AG08395 (cell line): ENCODE measurements at places on chromosomes 7 and 10.
A peak's percentile ranks its signal among the peaks of the same experiment; 100 is the strongest.

DNA sequence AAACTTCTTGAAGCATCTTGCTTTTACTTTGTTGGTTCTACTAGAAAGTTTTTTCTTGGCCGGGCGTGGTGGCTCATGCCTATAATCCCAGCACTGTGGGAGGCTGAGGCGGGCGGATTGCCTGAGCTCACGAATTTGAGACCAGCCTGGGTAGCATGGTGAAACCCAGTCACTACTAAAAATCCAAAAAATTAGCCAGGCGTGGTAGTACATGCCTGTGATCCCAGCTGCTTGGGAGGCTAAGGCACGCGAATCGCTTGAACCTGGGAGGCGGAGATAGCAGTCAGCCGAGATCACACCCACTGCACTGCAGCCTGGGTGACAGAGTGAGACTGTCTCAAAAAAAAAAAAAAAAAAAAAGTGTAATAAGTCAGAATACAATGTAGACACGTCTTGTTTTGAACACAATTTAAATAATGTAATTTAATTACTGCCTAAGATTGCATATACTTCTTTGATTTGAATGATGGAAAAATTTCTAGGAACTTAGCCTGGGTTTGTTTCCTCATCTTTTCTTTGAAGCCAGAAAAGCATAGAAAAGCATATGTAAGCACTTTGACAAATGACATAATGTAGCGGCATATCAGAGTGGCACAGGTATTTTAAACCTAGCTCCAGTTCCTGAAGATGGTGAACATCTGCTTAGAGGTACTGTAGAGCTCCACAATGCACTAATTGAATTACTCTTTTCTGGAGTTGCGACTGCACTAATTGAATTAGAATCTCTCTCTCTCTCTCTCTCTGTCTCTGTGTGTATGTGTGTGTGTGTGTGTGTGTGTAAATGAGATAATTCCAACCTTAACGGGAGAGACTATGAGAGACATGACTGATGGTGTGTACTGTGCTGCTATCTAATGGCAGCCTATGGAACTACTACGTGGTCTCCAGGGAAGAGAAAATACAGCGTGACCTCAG is 87.8 kb downstream of the BTRC start:
- DNase-seq, result peak; percentile 61

GRCh38 chr10:51767103-51767763 is 67.8 kb upstream of the CSTF2T start:
- DNase-seq, result no peak

- DNase-seq, result peak; percentile 73
Observed at GRCh38 chr7:47573758-47574481, 8.0 kb downstream of the TNS3 start.

DNA sequence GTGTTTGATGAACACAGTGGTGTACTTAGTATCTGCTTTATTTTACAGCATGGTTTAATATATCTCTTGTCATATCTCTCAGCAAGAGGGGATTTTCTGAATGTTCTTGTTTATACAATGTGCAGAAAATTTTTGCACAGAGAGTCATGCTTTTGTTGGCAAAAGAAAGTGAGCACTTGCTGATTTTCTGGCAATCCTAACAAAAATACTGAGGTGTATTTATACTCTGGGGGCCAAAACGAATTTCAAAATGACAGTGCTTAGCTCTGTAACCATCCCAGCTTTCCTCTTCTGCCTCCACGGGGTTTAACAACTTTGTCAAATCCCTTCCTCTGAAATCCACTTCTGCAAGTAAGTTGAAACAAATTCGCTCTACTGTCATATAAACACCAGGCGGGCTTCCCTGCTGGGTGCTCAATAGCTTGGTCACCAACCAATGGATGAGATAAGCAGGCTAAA is 169.2 kb downstream of the NOC3L start:
- no peak for DNase-seq

DNA sequence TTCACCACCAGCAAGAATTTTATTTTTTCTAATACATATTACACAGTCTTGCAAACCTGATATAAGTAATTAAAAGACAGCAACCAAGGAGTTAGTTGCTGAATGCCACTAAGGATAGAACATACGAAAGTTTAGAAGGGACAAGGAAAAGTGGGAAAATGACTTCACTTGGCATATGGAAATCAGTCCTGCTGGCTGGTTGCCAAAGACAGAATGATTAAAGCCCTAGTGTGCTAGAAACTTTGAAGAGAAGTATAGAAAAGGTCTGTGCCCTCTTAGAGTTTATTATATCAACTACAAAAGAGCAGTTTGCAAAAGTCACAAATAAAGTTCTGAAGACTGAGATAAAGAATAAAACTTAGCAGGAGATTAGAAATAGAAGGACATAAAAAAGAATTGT is 5.8 kb upstream of the YAE1 start:
- no peak for DNase-seq

- DNase-seq, result no peak
Observed at GRCh38 chr10:18178854-18179483, 38.7 kb downstream of the CACNB2 start.

DNA sequence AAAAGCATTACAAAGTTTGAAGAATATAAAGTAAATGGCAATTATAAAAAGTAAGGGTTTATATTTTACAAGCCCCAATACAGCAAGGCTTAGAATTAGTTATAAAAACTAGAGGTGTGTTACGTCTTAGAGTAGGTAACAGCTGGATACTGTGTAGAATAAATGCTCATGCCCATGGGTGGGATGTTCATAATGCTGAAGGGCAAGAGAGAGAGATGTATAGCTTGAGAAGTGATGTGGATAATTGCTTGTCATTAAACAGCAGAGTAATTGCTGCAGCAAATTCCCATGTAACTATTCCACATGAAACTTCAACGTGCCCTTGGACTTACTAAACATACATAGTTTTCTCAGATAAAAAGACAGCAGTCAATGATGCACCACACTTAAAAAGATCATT is 233.8 kb downstream of the IMMP2L start:
- no peak for DNase-seq

- DNase-seq, result no peak
Observed at GRCh38 chr10:20105236-20105635, 289.0 kb downstream of the PLXDC2 start.

GRCh38 chr10:3848005-3848774 is 63.2 kb upstream of the KLF6 start:
- peak; percentile 41 for DNase-seq

DNA sequence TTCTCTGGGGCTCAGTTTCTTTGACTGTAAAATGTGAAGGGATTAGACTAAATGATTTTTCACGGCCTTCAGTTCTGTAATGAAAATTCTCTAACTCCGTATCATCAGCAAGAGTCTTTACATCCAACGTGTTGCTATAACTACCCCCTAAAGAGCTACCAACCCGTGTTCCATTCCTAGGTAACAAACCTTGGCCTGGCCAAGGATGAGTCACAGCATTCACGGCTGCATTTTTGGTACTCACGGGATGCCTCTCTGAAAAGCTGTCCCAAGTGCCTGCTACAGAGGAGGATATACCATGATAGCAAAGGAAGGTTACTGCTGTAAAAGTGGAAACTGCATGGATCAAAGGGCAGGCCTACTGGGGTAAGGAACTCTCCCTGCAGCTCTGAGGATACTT is 5.9 kb downstream of the LRRC4 start:
- no peak for DNase-seq

- no peak for DNase-seq
Observed at GRCh38 chr10:59748834-59749233, 4.4 kb downstream of the MRLN start.

GRCh38 chr10:49435225-49435624 is 39.3 kb upstream of the DRGX start:
- no peak for DNase-seq

DNA sequence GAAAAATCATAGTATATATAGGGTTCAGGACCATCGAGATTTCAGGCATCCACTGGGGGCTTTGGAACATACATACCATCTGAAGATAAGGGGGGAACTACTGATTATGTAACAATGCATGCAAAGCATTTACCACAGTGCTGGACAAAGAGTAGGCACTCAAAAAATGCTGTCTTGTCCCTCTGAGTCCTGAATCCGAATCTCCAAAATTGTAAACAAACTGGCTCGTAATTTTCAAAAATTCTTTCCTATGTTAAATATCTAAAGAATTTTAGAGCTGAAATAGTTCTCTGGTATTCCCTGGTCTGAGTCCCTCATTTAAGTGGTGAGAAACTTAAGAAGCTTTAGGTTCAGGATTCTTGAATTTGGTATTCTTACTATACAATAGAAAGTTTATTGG is 167.8 kb upstream of the ASAH2 start:
- DNase-seq, result no peak

GRCh38 chr7:100538348-100538653 is 702 bp upstream of the AGFG2 start:
- peak; percentile 14 for DNase-seq

DNA sequence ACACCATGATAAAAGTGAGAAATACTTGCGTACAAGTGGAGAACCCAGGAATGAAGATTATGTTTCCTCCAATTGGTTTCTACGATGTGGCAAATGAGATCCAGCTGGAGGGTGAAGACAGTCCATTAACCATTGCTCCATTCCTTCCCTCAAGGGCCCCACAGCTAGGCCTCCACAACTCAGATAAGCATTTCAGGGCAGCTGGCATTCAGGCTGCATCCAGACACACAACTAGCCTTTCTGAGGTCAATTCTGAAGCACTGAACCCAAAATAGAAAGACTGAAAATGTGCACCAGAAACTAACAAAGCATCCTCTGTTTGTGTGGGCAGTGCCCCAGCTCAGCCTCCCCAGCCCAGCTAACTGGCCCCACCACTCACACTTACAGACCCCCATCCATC is 94.8 kb downstream of the GSAP start:
- no peak for DNase-seq

- no peak for DNase-seq
Observed at GRCh38 chr10:8037199-8037801, 17.2 kb upstream of the GATA3 start.

DNA sequence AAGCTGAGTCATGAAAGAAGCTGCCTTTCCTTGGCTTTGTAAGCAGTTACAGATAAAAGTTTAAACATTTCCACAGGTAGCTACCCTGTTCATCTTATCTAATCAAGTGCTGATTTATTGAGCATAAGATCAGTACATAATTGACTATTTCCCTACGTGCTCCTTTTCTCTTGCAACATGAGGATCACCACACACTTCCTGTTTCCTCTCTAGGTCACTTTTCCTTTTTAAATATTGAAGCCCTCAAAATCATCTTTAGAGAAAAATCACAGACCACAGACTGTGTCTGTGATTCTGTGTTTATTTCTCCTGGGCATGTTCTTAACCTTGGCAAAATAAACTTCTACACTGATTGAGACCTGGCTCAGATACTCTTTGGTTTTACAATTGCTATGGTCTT is 69.5 kb downstream of the ZNF37A start:
- no peak for DNase-seq

DNA sequence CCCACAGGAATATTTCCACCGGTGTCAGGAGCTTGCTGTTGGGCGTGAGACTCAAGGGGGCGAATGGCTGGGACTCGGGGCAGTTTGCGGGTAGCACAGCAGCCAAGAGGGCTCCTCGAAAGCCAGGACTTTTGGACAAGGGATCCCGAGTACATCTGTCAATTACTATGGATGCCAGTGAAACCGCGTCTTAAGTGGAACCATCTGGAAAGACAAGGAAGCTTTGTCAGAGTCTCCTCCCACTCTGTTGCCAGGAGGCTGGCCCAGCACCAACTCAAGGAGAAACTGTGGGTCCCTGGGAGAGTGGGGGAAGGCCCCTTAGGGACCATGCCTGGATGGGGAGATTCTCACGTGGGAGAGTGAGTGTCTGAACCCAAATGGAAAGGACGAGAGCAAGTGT is 57.1 kb downstream of the C10orf143 start:
- peak; percentile 91 for DNase-seq

GRCh38 chr7:69426705-69427104 is 171.6 kb upstream of the AUTS2 start:
- no peak for DNase-seq

DNA sequence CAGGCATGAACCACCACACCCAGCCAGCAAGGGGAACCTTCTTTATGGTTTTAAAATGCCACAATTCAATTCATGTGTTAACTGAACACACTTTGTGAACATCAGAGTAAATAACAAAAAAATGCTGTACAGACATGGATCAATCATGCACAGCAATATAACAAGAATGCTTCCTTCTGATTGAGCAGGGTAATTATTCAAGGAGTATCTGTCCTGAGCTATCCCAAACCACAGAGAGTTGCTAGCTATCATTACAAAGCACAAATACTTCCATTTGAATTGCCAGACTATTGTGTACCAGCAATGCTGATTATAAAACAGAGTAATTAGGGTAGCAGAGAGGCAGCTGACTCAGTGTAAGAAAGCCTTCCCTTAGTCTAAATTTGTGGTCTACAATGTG is 11.3 kb upstream of the RHOBTB1 start:
- no peak for DNase-seq

- peak; percentile 62 for DNase-seq
Observed at GRCh38 chr10:96606216-96606615, 19.4 kb upstream of the TM9SF3 start.

GRCh38 chr10:69825604-69826003 is 23.9 kb downstream of the COL13A1 start:
- DNase-seq, result no peak

- DNase-seq, result no peak
Observed at GRCh38 chr10:80274396-80275134, 14.9 kb downstream of the MAT1A start.

- no peak for DNase-seq
Observed at GRCh38 chr7:32298408-32299132, 191.6 kb downstream of the LSM5 start.

DNA sequence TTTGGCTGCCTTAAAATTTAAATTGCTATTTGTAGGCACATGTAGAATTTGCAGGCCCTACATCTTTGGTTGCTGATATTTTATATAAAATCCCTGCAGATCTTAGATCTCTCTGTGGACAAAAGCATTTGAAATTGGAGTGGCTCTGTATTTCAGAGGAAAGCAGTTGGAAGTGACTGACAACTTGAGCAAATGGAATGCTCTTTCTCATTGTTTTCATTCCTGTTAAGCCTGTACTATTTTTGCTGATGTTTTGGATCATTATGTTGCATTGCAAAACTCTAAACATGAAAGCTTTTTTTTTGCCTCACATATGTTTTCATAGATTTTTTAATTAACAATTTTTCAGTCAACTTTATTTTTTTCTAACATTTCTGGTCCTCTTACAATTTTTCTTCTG is 251.2 kb upstream of the MDFIC start:
- no peak for DNase-seq

- DNase-seq, result no peak
Observed at GRCh38 chr7:1250901-1251300, 18.2 kb downstream of the UNCX start.

GRCh38 chr10:107687701-107688100 is 523.2 kb upstream of the SORCS1 start:
- peak; percentile 20 for DNase-seq
